ENCODE measurements at places on chromosomes 11 and 22.

- DNase-seq = no peak
Measured at GRCh38 chr11:126776119-126776518, 224.5 kb downstream of the KIRREL3 start.

DNA sequence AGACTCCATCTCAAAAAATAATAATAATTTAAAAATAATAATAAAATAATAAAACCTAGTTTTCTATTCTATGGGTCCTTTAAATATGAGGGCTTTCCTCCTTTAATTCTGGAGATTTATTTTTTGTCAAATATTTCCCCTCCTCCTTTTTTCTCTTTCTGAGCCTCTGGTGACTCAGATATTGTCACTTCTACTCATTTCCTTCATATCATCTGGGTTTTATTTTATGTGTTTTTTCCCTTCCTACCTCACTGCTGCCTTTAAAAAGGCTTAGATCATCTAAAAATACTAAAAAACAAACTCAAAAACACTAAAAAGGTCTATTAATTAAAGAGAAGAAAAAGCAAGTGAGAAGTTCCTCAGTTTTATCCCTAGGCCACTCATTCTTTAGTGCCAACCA, 138.9 kb downstream of the SPON1 start:
- DNase-seq = no peak

DNA sequence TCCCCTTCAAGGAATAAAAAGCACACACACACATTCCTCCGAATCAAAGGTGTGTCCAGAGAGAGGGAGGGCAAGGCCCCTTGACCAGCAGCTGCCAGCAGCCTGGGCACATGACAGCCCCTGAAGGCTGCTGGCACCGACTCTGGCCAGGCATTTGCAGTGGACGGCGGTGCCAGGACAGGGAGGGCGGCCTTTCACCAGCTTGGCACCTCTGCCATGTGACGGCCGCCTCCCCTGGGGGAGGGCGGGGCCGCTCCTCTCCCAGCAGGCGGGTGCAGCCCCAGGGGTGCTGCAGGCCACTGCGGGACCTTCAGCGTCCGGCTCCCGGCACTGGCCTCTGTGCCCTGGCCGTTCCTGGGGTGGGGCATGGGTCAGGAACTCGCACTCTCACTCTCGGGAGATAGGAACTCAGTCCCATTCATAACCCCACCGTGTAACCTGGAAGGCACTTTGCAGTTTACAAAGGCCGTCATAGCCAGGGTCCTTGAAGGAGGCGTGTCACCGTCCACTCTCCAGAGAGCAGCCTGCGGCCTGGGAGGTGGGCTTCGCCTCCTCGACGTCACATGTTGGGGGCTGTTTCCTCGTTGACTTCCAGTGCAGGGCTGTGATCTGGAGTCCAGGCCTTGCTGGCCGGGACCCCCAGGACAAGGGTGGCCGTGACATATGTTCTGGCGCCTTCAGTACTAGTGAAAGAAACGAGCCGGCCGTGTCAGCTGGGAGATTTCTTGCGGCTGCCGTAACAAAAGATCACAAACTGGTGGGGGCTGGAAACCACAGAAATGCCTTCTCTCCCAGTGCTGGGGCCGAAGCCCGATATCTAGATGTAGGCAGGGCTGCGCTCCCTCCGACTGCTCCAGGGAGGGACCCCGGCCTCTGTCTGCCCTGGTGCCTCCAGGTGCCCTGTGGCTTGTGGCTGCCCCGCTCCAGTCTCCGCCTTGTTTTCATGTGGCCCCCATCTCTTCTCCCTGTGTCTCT, 39.9 kb upstream of the SMIM38 start:
- DNase-seq = no peak

- DNase-seq = no peak
Measured at GRCh38 chr11:79095424-79095823, 345.4 kb downstream of the TENM4 start.

DNA sequence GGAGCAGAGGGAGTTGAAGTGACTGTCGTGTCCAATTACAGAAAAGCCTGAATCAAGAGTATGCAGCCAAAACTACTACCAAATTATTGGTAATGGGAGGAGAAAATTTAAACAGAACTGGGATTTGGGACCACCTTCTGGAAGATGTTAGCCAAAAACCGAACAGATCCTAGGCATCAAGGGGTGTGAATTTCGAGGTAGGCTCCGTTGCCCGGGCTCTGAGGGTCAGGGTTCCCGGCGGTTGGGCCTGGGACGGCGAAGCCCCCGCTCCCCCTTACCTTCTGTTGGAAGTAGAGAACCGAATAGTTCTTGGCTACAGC, 313 bp downstream of the PRCP start:
- DNase-seq = no peak

- DNase-seq = peak; percentile 71
Measured at GRCh38 chr11:44246726-44247125, 63.2 kb downstream of the ALX4 start.

GRCh38 chr11:95641495-95641894, 148.1 kb downstream of the FAM76B start:
- DNase-seq = no peak

GRCh38 chr11:69461272-69461962, 20.0 kb upstream of the LINC01488 start:
- DNase-seq = no peak

DNA sequence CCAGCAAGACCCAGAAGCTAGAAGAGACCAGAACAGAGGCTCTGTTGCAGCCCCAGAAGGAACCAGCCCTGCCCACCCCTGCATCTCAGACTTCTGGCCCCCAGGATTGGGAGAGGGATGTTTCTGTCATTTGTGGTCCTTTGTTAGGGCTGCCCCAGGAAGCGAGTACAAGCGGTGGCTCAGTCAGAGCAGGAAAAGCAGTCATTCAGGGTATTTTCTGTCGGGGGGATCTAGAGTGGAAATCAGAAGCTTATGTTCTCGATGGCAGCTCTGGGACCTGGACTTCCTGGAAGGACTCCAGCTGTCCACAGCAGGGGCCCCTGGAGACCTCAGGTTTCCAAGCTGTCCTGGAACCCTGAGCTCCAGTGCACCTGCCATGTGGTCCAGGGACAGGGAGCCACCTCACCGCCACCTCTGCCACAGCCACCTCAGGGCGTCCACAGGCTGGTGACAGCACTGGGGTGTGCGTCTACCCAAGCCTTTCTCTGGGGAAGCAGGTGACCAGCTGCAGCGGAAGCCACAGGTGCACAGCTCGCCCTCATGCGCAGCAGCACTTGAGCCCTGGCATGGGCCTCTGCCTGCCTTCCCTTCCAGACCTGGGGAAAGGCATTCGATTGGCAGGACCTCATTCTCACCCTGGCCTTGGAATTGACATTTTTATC, 2.6 kb downstream of the KRTAP5-5 start:
- DNase-seq = no peak

DNA sequence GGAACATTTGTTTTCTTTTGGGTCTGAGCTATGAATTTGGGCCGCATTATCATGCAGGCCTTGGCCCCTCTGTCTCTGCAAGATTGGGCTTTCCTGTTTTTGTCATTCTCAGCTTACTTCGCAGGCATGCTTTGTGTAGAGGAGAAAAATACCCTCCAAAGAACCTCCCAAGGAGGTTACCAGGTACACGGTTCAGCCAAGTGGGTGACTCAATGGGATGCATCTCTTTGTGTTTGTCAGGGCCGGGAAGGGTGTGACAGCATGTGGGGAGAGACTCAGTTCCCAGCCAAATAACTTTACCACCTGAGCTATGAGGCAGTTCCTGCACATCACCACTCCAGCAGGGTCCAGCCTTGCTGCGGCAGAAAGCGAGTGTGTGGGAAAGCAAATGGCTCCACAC, 47.8 kb upstream of the CLDN5 start:
- no peak for DNase-seq

DNA sequence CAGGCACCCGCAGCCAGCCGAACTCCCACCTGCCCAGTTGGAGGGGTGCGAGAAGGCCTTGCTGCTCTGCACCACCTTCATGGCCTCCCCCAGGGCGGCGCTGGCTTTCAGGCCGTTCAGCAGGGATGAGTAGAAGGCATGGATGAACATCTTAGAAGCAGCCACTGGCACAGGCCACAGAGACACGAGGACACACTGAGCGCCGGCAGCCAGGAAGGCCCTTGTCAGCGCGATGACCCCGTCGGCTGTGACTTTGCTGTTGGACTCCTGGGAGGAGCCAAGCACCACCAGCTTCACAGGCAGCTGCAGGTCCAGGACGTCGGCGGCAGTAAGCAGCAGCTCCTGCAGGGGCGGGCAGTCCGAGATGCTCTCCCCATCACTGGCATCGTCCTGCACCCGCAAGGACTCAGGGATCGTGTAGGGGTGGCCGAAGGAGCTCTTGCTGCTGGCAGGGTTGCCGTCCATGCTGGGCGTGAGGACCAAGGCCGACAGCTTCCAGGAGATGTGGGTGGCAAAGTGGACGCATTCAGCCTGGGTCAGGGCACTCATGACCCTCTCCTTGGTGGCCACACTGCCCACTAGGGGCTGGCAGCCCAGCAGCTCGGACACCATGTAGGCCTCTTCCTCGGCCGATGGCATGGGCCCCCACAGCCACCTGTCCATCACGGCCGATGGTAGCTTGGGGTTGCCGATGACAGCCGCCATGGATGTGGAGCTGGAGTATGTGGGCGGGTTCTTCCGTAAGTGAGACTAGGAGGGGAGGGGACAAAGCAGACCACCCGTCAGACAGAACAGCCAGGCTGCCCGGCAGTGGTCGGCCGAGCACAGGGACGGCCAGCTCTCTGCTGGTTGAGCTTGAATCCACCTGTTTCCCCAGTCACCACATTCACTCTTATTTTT, 79.7 kb upstream of the PITPNB start:
- no peak for DNase-seq

DNA sequence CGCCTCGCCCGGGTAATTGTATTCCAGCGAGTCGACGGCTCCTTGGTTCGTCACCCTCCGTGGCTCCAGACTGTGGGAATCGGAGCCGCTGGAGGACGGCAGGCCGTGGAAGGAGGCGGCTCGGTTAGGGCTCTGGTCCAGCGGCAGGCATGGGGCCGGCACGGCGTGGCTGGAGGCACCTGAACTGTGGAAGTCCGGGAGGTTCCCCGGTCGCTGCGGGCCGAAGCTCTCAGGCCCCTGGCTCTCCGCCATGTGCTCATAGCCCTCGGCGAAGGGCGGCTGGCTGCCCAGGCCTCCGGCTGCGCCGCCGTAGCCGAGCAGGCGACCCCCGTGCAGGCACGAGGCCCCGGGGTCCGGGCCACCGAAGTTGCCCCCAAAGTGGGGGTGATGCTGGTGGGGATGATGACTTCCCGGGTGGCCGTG, 1.7 kb downstream of the MN1 start:
- DNase-seq = no peak

DNA sequence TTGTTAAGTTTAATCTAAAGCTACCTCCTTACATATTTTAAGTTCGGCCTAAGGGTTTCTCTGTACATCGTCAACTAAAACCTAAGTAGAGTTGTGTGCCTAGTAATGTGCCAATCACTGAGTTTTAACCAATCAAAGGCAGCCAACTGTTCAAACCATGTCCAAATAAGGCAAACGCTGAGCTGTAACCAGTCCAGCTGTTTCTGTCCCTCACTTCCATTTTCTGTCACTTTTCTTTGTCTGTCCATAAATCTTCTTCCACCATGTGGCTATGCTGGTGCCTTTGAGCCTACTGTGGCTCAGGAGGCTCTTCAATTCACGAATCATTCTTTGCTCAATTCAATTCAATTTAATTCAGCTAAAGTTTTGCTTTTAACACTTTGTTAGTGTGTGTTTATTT, 13.9 kb upstream of the ATXN10 start:
- DNase-seq = no peak

DNA sequence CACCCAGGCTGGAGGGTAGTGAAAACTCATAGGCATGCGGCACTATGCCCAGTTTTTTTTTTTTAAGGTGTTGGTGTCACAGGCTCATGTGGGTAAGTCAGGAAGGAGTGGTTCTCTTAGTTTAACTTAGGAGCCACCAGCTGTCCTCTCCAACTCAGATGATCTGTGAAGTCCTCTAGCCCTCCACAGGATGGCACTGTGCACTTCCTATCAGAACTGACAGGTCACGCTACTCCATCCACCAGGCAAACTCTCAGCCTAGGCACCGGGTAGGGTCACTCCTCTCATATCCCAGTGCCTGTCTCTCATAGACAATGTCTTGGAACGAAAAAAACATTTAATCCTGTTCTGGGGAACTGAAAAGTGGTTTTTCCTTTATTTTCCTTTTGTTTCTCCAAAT, 16.5 kb downstream of the NAP1L4 start:
- DNase-seq = no peak

DNA sequence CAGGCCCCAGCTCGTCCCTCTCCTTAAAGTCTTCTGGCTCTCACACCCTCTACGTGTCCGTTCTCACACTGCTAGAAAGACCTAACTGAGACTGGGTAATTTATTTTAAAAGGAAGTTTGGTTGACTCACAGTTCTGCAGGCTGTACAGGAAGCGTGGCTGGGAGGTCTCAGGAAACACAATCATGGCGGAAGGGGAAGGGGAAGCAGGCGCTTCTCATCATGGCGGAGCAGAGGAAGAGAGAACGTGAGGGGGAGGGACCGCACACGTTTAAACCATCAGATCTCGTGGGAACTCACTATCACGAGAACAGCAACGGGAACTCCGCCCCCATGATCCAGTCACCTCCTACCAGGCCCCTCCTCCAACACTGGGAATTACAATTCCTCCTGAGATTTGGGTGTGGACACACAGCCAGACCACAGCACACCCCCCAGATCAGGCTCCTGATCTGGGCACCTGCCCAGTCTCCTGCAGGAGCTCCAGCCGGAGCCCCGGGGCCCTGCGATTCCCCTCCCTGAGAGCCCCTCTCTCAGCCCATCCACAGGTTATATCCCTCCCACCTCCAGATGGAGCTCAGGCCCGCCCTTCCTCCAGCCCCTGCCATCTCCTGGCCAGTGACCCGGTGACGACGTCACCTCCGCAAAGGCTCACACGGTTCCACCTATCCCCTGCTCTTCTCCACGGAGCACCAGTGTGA, 170.2 kb downstream of the BRD1 start:
- DNase-seq = no peak

DNA sequence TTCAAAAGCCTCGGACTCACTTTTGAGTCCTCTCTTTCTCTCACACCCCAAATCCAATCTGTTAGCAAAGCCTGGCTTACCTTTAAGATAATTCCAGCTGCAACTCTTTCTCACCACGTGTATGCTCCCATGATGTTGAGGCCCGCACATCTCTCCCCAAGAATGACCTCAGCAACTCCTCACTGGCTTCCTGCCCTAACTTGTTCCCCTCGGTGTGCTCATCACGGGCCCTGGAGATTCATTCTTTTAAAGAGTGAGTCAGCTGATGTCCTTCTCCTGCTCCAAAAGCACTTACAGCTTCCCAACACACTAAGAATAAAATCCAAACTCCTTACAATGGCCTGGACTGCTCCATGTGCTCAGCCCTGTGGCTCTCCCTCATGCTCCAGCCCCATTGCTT, 1041.3 kb downstream of the OPCML start:
- DNase-seq = peak; percentile 76

DNA sequence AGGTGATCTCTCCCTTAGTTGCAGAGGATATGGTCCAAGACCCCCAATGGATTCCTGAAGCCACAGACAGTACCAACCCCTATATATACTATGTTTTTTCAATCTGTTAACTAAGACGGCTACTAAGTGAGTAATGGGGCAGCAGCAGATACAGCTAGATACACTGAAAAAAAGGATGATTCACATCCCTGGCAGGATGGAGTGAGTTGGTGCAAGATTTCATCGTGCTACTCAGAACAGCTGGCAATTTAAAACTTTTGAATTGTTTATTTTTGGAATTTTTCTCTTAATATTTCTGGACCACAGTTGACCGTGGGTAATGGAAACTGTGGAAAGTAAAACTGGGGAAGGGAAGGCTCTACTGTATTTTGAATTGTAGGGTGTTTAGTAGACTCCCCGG, 17.0 kb upstream of the TMEM218 start:
- DNase-seq = peak; percentile 72

GRCh38 chr22:43402128-43402527, 9.7 kb upstream of the MPPED1 start:
- DNase-seq = no peak

Measured in fibroblast of skin of abdomen (primary cell).